ENCODE measurements at places on chromosomes 12 and 14.

DNA sequence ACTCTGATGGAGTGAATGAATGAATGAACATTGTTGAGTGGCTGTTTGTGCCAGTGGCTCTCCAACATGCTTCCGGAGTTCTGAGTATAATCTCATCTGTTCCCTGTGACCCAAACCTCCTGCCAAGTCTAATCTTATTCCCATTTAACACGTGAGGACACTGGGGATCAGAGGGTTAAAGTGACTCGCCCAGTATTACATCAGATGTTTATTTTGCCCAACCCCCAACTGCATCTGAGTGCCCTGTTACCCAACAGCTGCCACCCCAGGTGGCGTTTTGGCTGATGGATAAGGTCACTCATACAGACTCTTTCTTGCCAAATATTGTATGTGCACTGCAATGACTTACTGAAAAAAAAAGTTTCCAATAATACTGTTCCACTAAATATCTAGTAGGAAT, 210.9 kb downstream of the EXOC5 start:
- DNase-seq, result no peak

- DNase-seq, result peak; percentile 74
These were observed 6.5 kb downstream of the HIP1R start for GRCh38 chr12:122841544-122842321.

DNA sequence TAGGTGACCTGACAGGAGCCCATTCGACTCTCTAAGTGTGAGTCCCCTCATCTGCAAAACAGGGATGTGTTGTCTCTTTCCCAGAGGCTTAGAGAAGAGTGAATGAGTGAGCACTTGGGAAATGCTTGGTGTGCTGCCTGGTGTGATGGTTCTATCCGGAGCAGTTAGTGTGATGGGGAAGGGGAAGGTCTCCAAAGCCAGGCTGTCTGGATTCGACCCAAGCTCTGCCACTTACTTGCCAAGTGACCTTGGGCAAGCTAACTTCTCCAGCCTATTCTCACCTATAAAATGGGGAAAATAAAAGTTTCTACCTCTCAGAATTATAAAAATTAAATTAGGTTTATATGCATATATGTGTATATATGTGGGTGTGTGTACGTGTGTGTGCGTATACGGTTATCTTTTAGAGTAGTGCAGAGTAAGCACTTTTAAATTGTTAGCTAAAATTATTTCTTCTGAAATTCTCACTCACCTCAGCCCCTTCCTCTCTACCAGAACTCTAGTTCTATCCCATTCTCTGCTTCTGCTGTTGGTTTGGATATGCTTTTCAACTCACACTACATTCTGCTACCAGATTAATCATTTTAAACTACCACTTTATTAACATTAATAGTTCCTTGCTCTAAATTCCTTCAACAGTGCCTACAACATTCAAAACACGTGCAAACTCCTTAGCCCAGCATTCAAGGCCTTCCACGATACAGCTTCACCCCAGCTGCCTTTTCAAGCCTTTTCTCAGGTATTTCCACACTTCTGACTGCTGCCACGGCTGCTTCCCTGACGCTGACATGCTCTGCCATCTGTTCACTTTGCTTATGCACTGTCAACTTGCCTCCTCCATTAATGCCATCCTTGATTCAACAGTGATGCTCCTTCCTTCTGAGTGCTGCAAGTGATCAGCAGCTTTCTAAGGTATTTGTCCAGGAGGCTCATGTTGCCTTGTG, 55.3 kb downstream of the DICER1 start:
- no peak for DNase-seq

DNA sequence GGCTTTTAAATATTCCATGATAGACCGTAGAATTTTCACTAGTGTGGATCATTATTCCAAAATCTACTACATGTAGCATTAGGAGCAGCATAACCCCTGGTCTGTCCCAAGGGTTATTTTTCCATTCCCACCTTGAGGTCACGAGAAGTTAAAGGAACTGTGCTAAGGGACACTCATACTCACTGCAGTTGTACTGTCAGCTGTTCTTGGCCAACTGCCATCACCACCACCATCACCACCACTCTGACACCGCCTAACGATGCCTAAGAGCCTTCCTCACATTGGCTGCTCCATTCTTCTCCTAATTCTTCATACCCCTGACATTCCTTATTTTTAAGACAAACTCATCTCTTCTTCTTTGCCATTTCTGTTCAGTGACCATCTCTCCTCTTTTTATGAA, 13.4 kb upstream of the PTGDR start:
- no peak for DNase-seq

GRCh38 chr14:68127166-68127565, 307.6 kb downstream of the RAD51B start:
- no peak for DNase-seq

DNA sequence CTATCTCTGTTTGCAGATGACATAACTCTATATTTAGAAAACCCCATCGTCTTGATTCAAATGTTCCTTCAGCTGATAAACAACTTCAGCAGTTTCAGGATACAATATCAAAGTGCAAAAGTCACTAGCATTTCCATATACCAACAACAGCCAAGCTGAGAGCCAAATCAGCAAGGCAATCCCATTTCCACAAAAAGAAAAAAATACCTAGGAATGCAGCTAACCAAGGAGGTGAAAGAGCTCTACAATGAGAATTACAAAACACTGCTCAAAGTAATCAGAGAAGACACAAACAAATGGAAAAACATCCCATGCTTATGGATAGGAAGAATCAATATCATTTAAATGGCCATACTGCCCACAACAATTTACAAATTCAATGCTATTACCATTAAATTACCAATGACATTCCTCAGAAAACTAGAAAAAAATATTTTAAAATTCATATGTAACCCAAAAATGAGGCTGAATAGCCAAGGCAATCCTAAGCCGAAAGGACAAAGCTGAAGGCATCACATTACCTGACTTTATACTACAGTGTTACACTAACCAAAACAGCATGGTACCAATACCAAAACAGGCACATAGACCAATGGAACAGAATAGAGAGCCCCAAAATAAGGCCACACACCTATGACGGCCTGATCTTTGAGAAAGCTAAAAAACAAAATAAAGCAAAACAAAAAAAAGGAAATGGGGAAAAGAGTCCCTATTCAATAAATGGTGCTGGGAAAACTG, 901.7 kb downstream of the LRFN5 start:
- DNase-seq, result no peak

- DNase-seq, result no peak
These were observed 11.1 kb downstream of the KIF21A start for GRCh38 chr12:39431797-39432196.

DNA sequence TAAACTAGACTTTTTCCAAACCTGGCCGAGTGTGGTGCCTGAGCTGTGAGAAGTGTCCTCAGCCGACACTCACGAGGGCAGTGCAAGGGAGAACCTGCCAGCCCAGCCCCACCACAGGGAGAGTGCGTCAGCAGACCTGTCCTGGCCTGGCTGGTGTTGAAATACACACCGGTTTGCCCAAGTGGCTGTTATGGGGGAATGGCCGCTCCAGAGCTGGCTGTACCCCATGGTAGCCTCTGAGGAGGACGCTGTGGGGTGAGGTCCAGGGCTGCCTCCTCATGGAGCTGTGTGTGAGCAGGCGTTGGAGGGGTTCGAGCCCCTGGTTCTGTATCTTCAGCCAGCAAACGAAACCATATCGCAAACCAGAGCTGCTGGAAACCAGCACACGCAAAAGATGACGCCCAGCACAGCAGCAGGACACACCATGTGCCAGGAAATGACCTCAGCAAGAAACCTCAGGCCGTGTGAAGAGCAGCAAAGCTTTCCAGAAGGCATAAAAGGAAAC, 9.4 kb downstream of the ANKRD9 start:
- DNase-seq, result no peak

DNA sequence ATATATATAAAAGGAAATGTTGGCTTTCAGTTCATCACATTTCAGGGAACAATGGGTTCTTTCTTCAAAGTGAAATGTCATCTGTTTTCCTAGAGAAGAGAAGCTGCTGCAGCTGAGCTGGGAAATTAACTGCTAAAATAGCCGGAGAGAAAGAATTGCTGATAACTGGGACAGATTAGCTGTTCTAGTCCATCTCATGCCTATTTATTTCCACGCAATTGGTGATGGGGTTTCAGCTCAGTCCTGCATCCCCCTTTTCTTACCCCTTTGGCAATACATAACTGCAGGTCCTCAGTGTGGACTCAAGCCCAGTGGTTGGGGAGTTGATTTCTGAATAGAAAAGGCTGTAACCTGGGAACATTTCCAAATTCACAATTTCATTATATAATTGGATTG, 436.9 kb upstream of the TMEM132C start:
- DNase-seq, result no peak

Data from adipocyte (in vitro differentiated cells).